Frontal cortex (tissue), 4 donors: ENCODE measurements at places on chromosomes 11 and 22. TPM values are rescaled to one million over a fixed set of nuclear protein-coding genes. Genes with fewer than 3 reads are reported as not detected.

DNA sequence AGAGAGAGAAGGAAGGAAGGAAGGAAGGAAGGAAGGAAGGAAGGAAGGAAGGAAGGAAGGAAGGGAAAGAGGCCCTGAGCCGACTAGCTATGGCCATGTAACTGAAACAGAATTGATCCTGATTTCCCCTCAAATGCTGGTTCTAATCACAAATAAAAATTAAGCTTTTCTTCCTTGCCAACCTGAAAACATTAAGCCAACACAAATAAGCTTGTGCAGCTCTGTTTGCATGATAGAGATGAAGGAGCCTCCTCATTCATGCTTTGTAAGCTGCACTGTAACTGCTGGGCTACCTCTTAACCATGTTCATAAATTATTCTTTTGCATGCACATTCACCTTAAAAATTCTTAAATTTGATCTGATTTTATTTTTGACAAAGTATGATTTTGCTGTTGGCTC lies 27.7 kb upstream of the APOL5 start:
- DNase-seq = no peak

GNAZ gene
- total RNA-seq = 183 TPM

- no peak for DNase-seq
Measured at GRCh38 chr11:110962921-110963320, 250.7 kb upstream of the ARHGAP20 start.

DNA sequence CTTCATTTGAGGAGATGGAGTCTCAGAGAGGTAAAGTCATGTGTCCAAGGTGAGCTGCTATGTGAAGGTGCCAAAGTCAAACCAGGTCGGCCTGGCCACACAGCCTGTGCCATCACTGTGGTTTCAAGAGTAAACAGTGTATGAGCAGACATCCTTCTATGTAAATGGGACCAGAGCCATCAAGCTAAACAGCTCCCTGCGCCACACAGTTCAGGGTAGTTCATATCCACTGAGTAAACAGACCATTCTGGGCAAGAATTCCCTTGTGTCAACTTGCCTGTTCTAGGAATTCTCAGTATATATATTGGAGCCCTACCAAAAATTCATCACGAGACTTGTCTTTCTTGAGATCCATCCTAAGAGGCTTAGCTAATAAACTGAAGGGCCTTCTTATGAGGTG lies 77.5 kb downstream of the AMOTL1 start:
- DNase-seq = no peak

DNA sequence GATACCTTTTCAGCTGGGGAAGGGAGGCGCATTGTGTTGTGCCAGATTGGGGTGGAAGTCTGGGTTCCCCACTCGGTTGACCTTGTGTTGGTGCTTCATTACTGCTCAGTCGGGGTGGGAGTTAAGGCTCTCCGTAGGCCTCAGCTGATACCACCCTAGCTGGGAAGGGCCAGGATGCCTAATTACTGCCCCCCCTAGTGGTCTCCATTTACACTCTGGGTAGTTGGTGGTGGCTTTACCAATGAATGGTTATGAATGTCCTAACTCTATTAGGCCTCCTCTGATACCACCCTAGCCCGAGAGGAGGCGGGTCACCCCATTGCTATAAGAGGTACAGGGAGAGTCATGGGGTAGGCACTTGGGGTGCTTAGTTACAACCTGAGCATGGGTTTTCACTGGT lies 27.5 kb upstream of the HIKESHI start:
- DNase-seq = no peak

DNA sequence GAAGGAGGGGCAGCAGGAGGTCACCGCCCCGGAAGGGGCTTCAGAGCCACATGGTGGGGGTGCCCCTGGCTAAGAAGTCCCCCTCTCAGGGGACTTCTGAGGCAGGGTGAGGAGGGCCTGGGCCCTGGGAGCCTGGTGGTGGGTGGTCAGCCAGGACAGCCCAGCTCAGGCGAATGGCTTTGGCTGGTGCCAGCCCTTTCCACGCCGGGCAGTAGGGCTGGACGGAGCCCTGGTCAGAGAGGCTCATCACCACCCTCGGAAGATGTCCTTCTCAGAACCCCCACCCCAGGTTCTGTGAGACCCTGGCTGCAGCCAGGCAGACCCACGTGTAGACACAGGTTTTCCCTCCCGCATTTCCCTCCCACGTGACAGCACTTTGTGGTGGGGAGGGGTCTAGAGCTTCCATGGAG lies 35.9 kb downstream of the OSBPL5 start:
- DNase-seq = no peak

DNA sequence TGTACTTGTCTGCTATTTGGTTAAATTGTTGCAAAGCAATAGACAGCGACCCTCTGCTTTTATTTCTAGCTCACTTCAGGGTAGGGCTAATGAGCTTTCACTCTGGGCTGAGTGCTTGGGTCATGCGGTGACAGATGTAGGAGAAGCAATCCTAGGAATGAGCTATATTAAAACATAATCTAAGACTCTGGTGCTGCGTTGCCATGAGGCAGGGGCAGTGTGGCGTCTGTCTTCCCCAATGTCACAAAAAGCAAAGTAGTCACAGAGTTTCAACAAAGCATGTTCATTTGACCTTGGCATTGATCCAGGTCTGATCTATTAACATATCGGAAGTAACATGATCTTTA lies 55.5 kb upstream of the GRAMD1B start:
- DNase-seq = no peak
